HS-27A (cell line): ENCODE measurements at places on chromosomes 12 and 14.

GRCh38 chr14:95156161-95157047, 925 bp downstream of the DICER1 start:
- DNase-seq: peak; percentile 12

- DNase-seq: no peak
Observed at GRCh38 chr12:47990351-47991105, 13.7 kb downstream of the COL2A1 start.

DNA sequence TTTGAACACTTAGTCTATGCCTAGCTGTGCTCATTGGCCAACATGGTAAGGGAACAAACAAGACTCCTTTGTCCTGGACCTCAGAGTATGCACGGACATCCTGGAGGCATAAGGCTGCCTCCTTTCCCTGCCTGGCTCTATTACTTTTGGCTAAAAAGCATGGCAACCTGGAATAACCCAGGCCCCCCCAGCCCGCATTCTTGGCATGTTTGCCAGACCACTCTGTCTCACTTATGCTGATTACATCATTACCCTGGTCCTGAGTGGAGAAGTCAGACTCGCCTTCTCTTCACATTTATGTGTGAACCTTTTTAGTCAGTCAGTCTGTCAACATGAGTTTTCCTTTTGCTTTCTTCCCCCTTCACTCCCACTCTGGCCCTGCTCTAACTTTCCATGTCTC, 58.0 kb upstream of the ELK3 start:
- peak; percentile 51 for DNase-seq

DNA sequence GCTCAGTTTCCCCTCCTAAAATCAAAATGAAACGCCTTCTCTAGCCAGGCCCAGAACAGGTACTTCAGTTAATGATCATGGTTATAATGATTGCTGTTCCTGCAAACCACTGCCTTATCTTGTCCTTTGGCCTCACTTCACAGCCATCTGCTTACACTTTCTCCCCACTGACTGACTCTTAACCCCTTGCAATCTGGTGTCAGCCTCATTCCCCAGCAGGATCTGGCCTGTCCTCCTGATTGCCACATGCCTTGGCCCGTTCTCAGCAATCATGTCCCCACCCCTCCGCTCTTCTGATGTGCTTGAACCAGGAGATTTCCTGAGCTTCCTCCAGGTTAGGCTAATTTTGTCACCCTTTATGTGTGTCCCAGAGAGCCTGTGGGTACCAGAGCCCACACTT, 64.5 kb downstream of the KCNA1 start:
- DNase-seq: no peak

DNA sequence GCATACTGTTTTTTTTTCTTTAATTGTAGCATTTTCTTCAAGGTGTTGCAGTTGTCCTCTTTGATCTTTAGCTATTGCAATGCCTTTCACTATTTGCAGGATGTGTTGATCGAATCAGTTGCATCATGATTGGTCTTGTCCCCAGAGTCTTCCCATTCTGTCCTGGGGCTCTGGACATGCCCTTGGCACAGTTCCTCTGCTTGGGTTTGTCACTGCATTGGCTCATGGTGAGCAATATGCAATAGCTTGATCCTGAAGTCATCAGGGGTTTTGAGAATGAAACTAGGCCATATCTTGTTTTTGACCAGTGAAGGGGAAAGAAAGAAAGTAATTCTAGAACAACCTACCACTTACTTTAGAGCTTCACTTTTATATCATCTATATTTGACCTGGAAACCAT, 281.5 kb downstream of the TMEM117 start:
- no peak for DNase-seq

- no peak for DNase-seq
Observed at GRCh38 chr12:10968765-10969456, 17.8 kb downstream of the TAS2R50 start.

DNA sequence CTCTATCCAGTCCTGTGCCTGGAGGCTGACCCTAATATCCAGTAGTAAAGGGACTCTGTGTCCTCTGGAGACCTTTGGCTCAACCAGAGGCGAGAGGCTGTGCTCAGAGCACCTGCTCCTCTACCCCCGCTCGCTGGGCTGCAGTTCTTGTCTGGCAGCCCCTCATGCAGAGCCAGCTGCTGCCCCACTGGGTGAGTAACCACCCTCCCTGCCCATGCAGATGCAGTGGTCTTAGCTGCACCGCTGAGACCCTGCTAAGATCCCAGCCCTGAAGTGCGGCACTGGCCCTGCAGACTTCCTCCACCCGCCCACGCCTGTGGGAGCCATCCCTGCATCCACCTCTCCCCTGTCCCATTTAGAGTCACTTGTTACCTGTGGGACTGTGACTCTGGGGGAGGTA, 347.5 kb upstream of the SFSWAP start:
- no peak for DNase-seq

DNA sequence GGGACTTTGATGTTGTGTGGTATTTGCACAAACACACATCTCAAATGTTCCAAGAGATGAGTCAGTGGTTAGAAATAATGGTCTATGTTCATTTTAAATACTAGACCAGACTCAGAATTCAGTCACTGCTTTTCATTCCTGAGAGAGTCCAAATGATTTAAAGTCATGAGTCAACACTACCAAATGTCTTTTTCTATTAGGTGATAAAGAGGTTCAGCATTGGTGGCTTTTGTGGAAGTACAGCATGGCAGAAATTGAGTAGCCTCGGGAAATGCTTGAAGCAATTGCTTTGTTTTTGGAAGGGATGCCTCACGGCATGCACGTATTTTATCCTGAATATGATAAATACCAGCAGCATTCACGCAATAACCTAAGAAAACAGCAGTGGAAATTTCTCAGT, 115.7 kb downstream of the DIO2 start:
- peak; percentile 23 for DNase-seq

DNA sequence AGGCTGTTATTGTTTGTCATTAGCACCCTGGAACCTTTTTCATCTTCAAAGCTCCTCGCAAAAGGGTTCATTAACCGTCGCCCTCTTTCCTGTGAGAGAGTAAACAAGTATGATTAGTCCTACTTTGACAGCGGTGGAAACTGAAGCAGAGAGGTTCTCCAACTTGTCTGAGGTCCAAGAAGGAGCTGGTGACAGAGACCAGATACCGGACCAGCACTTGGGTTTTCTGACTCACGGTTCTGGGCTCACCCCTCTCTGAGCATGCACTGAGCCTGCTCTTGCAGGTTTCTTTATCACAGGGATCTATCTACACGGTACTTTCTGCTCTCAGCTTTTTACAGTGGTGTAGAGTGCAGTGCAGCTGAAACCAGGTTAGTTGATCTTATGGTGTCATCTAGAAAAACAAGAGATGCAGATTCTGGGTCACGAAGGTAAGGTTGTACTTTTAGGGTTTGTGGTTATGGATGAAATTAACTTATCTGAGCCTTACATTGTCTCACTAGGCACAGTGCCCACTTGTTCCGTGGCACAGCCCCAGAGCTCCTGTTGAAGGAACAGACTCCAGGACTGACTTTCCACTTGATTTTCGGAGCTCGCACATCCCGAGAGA, 62.1 kb downstream of the PPP2R5C start:
- DNase-seq: no peak

GRCh38 chr14:93136009-93136408, 20.3 kb upstream of the ITPK1 start:
- no peak for DNase-seq

DNA sequence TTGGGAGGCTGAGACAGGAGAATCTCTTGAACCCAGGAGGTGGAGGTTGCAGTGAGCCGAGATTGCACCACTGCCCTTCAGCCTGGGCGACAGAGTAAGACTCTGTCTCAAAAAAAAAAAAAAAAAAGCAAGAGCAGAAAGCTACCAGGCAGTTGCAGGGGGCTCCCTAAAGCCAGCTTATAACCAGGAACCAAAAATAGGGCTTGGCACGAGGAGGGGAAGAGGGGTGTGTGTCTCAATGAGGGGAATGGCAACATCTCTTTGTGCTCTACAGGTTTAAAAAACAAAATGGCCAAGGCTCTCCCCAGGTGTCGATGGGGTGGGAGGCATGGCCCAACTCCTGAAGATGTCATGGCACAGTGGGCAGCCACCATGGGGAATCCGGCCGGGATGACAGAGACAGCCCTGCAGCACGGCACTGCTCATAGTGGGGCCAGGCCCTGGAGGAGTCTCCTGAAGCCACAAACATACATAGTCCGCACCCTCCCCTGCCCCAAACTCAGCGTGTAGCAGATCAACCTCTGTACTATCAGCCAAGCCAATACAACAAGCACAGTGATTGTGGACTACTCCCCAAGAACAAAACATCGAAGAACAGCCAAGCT, 16.0 kb upstream of the EIF5 start:
- DNase-seq: no peak

- DNase-seq: no peak
Observed at GRCh38 chr12:47863467-47863866, 41.3 kb downstream of the VDR start.

DNA sequence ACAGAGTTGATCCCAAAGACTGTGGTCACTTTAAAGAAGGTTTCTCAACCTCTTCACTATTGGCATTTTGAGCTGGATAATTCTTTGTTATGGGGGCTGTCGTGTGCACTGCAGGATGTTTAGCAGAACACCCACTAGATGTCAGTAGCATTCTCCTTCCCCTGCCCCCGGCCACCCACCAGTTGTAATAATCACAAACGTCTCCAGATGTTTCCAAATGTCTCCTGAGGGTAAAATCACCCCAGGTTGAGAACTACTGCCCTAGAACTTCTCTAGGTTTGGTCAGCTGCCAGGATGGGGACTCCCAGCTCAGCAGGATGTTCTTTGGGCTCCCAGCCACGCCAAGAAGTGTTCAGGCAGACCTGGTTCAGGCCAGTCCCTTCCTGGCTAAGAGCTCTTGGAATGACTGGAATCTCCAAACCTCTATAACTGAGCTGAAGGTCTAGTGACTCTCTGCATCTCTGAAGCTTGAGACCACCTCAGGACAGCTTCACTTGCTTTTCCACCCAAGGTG, 12.5 kb upstream of the AJUBA start:
- no peak for DNase-seq

DNA sequence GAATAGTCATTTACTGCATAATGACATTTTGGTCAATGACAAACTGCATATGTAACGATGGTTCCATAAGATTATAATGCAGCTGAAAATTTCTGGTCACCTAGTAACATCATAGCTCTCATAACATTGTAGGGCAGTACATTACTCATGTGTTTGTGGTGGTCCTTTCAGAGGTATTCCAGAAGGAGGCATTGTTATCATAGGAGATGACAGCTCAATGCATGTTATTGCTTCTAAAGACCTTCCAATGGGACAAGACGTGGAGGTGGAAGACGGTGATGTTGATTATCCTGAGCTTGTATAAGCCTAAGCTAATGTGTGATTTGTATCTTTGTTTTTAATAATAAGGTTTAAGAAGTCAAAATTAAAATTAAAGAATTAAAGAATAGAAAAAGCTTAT, 43.8 kb upstream of the TSPAN11 start:
- no peak for DNase-seq

DNA sequence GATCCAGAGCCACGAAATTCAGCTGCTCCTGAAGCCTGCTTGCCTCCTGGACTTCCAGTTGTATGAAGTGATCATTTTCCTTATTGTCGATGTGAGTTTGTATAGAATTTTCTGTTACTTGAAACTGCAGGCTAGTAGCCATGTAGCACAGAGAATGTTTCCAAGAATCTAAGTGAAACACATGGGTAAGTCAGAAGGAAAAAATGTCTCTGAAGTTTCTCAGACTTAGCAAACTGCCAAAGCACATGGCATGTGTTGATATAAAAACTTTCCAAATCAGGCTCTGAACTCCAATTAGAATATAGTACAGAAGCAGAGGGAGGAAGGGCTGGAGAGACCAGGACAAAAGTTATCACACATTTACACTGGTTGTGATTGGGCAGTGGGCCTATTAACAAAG, 9.8 kb upstream of the PCNX1 start:
- no peak for DNase-seq

DNA sequence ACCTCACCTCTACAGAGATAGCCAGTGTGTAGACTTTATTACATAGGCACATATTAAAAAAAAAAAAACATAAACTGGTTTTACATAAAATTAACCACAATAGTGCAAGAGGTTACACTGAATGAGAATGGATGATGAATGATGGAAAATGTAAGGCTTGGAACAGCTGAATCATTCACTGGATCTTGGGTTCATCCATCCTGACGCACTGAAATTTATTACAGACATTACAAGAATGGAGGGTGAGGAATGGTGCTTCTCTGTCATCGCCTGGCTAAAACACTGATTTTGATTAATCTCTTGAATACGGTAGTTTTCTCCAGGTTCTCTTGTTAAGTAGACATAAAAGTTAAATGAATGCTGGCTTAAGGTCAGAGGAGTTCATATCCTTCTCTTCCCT, 40.0 kb upstream of the GTF2A1 start:
- DNase-seq: no peak

DNA sequence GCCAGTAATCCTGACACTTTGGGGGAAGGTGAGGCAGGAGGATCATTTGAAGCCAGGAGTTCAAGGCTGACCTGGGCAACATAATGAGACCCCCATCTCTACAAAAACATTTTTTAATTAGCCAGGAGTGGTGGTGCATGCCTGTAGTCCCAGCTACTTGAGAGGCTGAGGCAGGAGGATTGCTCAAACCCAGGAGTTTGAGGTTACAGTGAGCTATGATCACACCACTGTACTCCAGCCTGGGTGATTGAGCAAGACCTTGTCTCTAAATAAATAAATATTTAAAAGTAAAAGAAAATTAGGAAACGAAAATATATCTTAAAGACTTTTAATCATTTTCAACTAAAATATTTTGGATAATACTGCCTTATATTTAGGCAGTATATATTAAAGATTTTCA, 25.9 kb downstream of the CKB start:
- DNase-seq: no peak

GRCh38 chr12:97681612-97682504, 219.3 kb downstream of the RMST start:
- DNase-seq: no peak

DNA sequence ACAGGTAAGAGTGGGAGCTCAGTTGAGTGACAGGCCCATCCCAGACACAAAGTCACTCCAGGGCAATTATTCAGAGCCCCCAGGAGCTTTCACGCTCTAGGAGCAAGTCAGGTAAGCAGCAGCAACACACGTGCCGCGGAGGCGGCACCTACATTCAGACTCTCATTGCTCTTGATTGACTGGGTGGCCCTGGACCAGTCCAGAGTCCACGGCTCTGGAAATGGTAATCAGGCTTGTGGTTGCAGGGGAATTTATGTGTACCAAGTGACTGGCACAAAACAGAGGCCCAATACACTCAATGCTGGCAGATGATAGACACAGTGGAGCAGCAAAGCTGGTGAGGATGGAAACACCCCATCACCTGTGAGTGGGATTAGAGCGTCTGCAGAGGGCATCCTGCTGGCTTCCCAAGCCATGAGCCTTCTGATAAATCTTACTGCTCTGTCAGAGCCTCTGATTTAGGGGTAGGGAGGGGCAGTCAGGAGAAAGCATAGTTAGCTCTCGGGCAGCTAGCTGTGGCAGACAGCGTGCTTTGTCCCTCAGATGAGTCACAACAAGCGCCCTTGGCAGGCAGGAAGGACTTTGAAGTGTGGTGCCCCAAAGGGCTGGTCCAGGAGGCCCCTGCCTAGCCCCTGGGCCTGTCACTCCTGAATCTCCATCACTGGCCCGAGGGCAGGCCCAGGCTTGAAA, 344.7 kb downstream of the CACNA1C start:
- DNase-seq: no peak

DNA sequence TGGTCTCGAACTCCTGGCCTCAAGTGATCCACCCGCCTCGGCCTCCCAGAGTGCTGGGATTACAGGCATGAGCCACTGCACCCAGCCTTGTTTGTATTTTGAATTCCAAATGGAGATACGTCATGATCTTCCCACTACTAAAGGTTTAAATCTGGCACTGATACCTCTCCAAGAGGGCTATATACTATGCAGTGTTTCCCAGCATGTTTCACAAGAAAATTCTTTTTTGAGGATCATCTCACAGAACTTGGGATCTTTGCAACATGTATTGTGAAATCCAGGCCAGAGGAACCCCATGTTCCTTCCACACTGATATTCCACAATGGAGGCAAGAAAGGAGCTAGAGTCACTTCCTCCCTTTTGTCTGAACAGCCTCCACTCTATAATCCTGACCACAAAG, 112.7 kb downstream of the NT5DC3 start:
- no peak for DNase-seq
